Astrocyte (in vitro differentiated cells and primary cell): ENCODE measurements at places on chromosomes 2 and 18. TPM values are rescaled to one million over a fixed set of nuclear protein-coding genes. Genes with fewer than 3 reads are reported as not detected.

KIAA1328 gene
- total RNA-seq, result 3.7 and 4.2 TPM in 2 replicates

C2orf74 gene
- total RNA-seq, result 9.0 and 11.5 TPM in 2 replicates

AFF3 gene
- total RNA-seq, result 14.7 and 24.1 TPM in 2 replicates

CGREF1 gene
- total RNA-seq, result 1.8 and 3.0 TPM in 2 replicates

DAPL1 gene
- not detected in 2 replicates for total RNA-seq

KLF7 gene
- total RNA-seq, result 76.5 and 81.2 TPM in 2 replicates

ZSWIM2 gene
- not detected in 2 replicates for total RNA-seq

C1QL2 gene
- 0.20 TPM in 1 of 2 replicates, not detected in the other for total RNA-seq

GKN2 gene
- not detected in 2 replicates for total RNA-seq

DNA sequence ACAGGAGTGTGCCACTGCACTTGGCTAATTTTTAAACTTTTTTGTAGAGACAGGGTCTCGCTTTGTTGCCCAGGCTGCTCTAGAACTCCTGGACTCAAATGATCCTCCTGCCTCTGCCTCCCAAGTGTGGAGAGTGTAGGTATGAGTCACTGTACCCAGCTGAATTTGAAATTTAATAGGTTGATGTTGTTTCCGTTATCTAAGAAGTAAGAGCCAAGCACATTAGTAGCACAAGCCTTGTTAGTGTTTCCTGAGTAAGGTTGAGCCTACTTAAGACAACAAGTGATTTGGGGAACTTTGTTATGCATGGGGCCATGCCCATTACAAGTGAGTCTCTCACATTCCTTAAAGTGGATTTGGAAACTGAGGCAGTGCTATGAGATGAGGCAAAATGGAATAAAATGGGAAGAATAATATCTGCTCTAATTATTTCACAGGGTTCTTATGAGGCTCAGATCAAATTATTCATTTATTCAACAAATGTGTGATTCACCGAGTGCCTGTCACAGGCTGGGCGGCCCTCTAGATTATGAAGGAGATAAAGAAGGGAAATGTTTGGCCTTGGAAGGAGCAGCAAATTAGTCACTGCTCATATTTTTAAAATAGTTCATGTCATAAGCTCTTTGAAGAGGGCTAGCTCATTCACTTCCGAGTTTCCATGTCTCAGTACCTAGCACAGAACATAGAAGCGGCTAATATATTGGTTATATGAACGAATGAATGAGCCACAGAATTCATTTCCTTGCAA is 217.2 kb downstream of the LDLRAD4 start:
- no peaks in the 10 kb centered on the region for H3K27me3 ChIP-seq
- H3K27ac ChIP-seq, result peak overlapping the region; percentile 88
- no peaks in the 10 kb centered on the region for H3K36me3 ChIP-seq
- H3K4me1 ChIP-seq, result peaks cover 26% of the 10 kb centered on the region

DNA sequence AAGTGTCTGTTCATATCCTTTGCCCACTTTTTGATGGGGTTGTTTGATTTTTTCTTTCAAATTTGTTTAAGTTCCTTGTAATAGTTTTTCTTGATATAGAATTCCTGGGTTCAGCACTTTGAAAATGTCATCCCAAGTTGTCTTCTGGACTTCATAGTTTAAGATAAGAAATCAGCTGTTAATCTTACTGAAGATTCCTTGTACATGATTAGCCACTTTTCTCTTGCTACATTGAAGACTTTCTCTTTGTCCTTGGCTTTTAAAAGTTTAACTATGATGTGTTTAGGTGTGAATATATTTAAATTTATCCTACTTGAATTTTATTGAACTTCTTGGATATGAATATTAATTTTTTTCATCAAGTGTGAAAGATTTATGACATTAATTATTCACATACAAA is 387.2 kb upstream of the CWC22 start:
- no peaks in the 10 kb centered on the region for H3K4me1 ChIP-seq
- no peak overlapping the region for H3K27ac ChIP-seq
- DNase-seq, result no peak

DNA sequence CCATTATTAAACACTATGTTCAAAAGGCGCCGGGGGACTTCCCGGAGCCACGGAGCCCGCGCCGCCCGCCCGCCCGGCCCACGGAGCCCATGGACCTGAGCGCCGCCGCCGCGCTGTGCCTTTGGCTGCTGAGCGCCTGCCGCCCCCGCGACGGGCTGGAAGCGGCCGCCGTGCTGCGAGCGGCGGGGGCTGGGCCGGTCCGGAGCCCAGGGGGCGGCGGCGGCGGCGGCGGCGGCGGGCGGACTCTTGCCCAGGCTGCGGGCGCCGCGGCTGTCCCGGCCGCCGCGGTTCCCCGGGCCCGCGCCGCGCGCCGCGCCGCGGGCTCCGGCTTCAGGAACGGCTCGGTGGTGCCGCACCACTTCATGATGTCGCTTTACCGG is 197 bp downstream of the GDF7 start:
- H3K36me3 ChIP-seq, result no peaks in the 10 kb centered on the region
- peak overlapping the region; percentile 48 for H3K4me3 ChIP-seq
- DNase-seq, result no peak
- H3K27me3 ChIP-seq, result peaks cover 92% of the 10 kb centered on the region
- peaks cover 6% of the 10 kb centered on the region for H3K4me1 ChIP-seq
- no peak overlapping the region for H3K27ac ChIP-seq

DNA sequence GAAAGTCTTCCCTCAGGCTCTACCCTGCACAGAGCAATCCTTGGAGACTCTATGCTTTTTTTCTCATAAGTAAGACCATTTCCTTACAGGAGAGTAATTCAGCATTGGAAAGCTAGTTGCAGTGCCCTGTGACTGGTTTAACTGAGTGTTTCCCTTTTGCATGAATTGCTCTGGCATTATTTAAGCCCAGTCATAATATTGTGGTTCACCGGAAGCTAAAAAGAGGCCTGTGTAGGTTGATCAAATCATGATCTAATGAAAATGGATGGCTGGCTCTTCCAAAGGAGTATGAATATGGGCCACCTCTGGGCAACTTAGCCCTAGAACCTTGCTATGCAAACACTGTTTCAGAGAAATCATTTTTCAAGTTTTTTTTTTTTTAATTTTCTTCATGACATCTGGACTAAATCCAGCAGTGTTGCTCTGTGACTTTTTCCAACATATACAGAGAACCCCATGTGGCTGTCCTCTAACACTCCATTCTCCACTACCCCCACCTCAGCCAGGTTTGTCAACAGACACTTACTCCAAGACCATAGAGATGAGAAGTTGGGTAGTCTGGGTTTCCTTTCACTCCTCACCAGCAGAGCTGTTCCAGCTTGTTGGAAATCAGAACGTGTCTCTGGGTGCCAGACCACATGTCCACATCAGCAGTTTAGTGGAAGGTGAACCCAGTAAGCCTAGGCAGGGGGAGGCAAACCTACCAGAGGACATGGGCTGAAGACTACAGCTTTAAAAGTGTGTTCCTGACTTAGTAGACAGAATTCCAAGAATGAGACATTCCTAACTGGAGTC is 175.2 kb upstream of the SLC14A2 start:
- no peaks in the 10 kb centered on the region for H3K4me1 ChIP-seq
- no peaks in the 10 kb centered on the region for H3K36me3 ChIP-seq
- H3K4me3 ChIP-seq, result no peak overlapping the region
- peaks cover 2% of the 10 kb centered on the region for H3K27me3 ChIP-seq
- peak; percentile 23 for DNase-seq

GRCh38 chr2:233468741-233469110 is 97.9 kb downstream of the USP40 start:
- no peak overlapping the region for H3K4me3 ChIP-seq
- DNase-seq, result no peak
- no peak overlapping the region for H3K27ac ChIP-seq
- H3K27me3 ChIP-seq, result no peaks in the 10 kb centered on the region
- H3K36me3 ChIP-seq, result peaks cover 2% of the 10 kb centered on the region
- H3K4me1 ChIP-seq, result no peaks in the 10 kb centered on the region

DNA sequence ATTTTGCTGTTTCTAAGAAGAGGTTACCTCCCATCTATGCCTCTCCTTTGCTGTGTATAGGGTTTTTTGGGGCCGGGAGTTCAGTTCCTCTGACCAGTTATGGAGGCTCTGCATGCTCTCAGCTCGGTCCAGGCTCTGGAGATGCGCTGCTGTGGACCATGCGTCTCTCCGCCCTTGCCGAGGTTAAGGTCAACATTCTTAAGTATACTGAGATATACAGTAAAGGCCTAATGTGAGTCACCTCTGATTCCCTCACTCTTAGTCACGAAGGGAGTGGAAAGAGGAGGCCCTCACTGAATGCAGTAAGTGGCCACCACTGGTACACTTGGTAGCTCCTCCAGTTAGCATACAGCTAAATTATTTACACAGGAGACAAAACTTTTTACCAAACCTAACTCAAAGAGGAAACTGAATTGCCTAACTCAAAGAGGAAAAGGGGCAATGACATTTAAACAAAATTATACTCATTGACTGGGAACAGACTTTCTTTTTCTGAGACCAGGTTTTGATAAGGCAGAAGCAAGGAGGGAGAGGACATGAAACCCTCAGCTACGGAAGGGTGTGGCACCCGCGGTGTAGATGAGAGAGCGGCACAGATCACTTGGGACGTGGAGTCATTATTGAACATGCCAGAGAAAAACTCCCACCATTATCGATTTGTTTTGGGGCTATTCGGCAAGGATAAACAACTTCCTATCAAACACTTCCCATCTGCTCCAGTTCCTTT is 98.7 kb downstream of the COPS8 start:
- H3K27me3 ChIP-seq, result no peaks in the 10 kb centered on the region
- H3K36me3 ChIP-seq, result no peaks in the 10 kb centered on the region
- H3K4me1 ChIP-seq, result peaks cover 27% of the 10 kb centered on the region

DNA sequence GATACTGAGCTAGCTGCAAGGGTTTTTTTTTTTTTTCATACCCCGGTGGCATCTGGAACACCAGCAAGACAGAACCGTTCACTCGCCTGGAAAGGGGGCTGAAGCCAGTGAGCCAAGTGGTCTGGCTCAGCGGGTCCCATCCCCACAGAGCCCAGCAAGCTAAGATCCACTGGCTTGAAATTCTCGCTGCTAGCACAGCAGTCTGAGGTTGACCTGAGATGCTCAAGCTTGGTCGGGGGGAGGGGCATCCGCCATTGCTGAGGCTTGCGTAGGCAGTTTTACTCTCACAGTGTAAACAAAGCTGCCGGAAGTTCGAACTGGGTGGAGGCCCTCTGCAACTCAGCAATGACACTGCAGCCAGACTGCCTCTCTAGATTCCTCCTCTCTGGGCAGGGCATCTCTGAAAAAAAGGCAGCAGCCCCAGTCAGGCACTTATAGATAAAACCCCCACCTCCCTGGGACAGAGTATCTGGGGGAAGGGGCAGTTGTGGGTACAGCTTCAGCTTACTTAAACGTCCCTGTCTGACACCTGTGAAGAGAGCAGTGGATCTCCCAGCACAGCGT is 5.1 kb upstream of the MIB1 start:
- H3K4me1 ChIP-seq, result peaks cover 4% of the 10 kb centered on the region
- H3K4me3 ChIP-seq, result no peak overlapping the region
- no peak for DNase-seq
- H3K27ac ChIP-seq, result no peak overlapping the region
- no peaks in the 10 kb centered on the region for H3K36me3 ChIP-seq

DNA sequence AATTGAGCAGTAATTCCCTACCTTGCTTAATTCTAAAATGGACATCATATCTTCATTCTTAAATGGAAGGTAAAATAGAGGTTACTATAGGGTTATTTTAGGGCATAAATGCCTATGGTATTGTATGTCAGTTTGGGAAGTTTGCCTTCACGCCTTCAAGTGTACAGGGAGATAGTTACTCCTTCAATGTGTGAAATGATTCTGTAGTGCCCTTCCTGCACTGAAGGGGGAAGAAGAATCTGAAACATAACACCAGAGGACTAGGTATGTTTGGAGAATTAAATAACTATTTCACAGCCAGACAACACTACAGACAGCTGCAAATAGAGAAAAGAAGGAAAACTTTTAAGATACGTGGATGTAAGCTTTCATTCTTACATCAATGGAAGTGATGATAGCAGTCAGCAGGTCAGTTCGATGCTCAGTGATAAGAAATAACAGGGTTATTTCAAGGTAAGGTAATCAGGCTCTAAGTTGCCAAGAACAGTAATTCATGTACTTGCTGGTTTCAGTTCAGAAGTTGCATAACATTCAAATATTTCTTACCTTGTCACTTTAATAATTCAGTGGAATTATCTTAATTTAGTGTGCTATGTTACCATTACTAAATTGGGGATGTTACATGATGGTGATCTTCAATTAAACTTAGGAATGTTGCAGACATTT is 4.0 kb downstream of the PKP4 start:
- DNase-seq, result no peak
- H3K4me3 ChIP-seq, result no peak overlapping the region
- no peaks in the 10 kb centered on the region for H3K27me3 ChIP-seq
- H3K36me3 ChIP-seq, result no peaks in the 10 kb centered on the region

- H3K27me3 ChIP-seq, result no peaks in the 10 kb centered on the region
- no peaks in the 10 kb centered on the region for H3K36me3 ChIP-seq
- no peaks in the 10 kb centered on the region for H3K4me1 ChIP-seq
- no peak for DNase-seq
Observed at GRCh38 chr2:44537264-44537663, 175.5 kb downstream of the CAMKMT start.

DNA sequence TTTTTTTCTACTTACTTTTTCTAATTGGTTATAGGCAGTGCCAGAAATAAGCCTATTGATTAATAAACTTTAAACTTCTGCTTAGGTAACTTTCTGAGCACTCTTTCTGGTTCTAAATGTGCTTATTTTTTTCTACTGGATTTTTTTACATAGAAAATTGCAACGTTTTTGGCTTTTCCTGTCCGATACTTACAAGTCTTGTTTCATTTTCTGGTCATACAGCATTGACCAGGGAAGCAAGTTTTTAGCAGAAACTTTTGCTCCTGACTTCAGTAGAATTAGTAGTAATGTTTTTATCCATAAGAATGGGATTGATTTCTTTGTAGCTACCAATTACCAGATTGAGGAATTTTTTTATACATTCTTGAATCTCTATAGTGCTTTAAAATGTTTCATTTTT is 36.9 kb downstream of the NCKAP5 start:
- no peak for DNase-seq
- no peaks in the 10 kb centered on the region for H3K4me1 ChIP-seq
- no peak overlapping the region for H3K27ac ChIP-seq
- H3K36me3 ChIP-seq, result no peaks in the 10 kb centered on the region
- no peak overlapping the region for H3K4me3 ChIP-seq
- no peaks in the 10 kb centered on the region for H3K27me3 ChIP-seq

- no peaks in the 10 kb centered on the region for H3K36me3 ChIP-seq
- peak overlapping the region; percentile 94 for H3K27ac ChIP-seq
- H3K4me3 ChIP-seq, result no peak overlapping the region
Observed at GRCh38 chr2:152542995-152543481, 174.2 kb downstream of the PRPF40A start.

GRCh38 chr2:216498379-216499352 is at the start of gene RPL37A:
Gene RPL37A (plus strand): TSS chr2:216498844. CDS start chr2:216498875, 31 bp downstream.
- peak within 1 kb of the TSS; percentile 99 for H3K4me3 ChIP-seq
- no peaks in the 10 kb centered on the region for H3K27me3 ChIP-seq
- peak within 1 kb of the TSS; percentile 83 for H3K27ac ChIP-seq
- peaks cover 42% of the 10 kb centered on the region for H3K4me1 ChIP-seq
- DNase-seq, result peak; percentile 93

GRCh38 chr18:77102259-77103040 is 30.1 kb downstream of the MBP start:
- H3K4me1 ChIP-seq, result peaks cover 55% of the 10 kb centered on the region
- H3K27ac ChIP-seq, result peak overlapping the region; percentile 95
- H3K27me3 ChIP-seq, result no peaks in the 10 kb centered on the region
- peak overlapping the region; percentile 27 for H3K4me3 ChIP-seq
